ENCODE measurements at places on chromosomes 7 and 10.

DNA sequence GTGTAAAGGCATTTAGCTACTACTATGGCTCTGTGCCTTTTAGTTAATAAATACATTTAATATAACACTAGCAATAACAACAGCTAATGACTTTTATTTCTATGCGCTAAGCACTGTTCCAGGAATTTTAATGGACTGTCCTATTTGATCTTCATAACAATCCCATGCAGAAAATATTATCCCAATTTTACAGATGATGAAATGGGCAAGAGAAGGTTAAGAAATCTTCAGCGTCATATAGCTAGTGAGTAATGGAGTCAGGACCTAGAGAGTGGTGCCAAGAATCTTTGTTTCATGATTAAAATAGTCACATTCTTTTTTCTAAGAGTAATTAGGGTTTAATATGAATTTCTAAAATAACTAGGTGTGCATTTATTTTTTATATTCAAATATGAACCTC lies 32.4 kb downstream of the ACTA2 start:
- no peak for DNase-seq

- no peak for DNase-seq
Observed at GRCh38 chr7:84100866-84101265, 93.7 kb downstream of the SEMA3A start.

DNA sequence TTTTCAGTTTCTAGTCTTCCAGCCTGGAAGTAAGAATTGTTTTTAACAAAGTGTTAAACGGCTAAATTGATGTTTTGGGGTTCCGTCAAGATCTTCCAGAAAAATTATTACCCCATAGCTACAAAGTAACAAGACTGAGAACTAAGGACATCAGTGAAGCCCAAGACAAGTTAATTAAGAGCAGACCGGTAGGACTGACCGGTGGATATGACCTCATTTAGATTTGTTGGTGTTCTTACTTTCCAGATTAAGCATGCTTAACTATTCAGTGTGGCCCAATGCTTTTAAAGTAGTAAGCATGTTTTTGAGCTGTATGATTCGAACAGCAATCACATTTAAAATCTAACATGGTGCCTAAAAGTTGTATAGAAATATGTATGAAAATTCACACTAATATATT lies 73.1 kb upstream of the RPA3 start:
- no peak for DNase-seq

DNA sequence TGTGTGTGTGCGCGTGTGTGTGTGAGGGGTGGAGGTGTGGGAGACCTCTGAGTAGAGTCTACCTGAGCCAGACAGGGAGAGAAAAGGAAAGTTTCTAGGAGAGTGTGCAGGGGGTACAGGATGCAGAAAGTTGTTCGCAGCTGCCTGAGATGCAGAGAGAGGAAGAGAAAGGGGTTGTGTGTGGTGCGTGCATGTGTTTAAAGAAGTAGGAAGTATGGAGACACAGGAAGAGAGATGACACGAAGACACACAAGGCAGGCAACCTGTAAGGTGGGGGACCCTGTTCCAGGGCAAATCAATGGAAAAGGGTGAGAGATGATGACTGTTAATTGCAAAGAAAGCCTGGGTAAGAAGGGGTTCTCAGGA lies 52.2 kb downstream of the C10orf105 start:
- no peak for DNase-seq

DNA sequence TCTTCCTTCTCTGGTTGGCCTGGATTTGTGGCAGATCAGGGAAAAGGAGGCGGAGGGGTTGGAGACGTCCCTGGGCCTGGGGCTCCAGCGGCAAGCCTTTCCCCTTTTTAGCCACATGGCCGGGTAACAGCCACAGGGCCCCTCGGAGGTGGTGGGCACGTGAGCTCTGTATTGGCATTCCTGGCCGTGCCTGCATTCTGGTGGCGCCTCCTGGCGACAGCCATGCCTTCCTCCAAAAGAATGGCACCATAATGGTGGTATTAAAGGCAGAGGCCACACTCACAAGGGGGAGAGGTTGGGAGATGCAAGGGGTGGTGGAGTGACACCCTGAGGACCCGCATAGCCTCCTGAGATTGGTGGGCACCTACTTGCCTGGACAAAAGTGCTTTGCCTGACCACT lies 3.0 kb upstream of the AQP1 start:
- no peak for DNase-seq

GRCh38 chr7:108434010-108434409 lies 22.2 kb downstream of the NRCAM start:
- DNase-seq, result no peak

DNA sequence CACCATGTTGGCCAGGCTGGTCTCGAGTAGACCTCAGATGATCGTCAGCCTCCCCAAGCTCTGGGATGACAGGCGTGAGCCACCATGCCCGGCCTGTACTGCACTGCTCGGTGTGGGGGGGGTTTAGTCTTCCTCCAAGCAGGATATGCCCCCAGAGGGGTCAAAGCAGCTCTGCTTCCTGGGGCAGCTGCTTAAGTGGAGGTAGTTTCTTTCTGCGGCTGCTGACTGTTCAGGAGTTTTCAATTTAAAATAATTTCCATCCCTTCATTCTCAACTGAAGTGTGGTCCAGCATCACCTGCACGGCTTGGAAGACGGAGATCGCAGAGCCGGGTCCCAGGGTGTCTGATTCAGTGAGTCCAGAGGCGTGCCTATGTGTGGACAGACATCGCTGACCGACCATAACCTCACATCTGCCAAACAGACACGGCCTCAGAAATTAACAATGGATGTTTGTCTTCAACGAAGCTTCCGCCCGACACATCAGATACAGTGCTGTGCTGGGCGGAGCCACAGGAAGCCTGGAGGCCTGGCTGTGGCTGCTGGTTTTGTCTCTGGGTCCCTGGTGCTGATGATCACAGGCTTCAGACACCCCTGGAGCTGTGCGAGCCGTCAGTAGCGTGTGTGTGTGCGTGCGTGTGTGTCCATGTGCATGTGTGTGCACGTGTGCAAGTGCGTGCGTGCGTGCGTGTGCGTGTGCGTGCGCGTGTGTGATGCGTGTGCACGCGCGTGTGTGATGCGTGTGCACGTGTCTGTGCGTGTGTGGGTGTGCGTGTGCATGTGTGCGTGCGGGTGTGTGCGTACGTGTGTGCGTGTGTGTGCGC lies 226.5 kb upstream of the PITRM1 start:
- no peak for DNase-seq

DNA sequence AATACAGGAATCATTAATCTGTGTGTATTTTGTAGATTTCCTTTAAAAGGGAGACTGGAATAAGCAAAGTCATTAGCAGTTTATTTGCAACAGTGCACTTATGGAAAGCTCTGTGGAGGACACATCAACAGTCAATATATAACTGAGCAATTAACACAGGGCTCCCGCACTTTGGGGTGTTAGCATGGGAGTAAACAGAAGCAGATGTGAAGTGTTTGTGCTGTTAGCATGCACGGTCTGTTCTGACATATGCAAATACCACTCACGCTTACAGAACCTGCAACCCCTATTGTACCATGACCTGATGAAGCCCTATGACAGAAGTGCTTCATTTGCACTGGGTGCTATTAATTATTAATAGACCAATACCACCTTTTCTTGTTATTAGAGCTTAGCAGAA lies 118.9 kb downstream of the PPP1R3A start:
- no peak for DNase-seq

DNA sequence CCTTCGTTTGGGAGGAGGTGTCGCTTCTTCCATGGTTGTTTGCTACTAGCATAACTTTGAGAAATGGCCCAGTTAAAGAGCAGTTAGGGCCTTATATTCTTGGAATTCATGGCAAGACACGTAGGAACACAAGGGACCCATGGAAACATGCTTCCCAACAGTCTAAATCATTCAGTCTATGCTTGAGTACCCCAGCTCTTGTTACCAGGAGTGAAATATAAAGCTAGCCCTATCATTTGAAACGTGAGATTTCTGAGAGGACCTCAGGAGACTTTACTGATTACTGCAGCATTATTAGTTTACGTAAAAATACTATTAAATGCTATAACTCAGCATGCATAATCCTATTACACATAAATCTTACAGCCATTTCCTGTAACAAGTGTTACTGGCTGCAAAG lies 328.6 kb upstream of the CDC14C start:
- DNase-seq, result no peak

DNA sequence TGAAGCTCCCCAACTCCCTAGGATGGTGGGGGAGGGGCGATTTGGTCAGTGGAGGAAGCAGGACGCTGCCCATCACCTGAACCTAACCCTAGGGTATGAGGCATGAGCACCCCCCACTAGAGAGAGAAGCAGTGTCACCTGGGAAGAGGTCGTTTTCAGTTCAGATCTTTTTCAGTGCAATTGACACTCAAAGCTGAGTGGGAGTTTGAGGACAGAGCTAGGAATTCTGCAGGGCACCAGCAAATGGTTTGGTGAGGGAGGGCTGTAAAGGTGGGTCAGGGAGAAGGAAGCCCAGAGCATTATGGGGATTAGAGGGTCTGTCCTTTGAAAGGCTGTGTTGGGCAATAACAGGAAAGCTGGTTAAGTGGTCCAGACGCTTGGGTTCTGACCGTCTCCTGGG lies 10.9 kb downstream of the BPGM start:
- DNase-seq, result no peak

- peak; percentile 21 for DNase-seq
Observed at GRCh38 chr7:31744294-31744874, 57.4 kb downstream of the PPP1R17 start.

DNA sequence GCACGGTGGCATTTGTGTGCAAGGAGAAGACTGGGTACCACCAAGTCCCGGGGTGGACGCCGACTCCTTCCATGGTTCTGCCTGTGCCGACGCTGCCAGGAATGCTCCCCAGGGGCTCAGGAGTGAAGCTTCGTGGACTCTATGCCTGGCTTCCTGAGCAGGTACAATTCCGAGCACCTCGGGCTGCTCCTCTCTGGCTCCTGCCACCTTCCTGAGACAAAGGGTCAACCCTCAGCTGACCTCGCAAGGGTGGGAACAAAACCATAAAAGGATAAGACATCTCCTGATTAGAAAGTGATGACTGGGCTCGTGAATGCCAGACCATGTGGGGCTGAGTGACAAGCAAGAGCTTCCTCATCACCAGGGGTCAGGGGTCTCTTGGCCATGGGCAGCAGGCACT lies 31.8 kb downstream of the CALML3 start:
- DNase-seq, result no peak

DNA sequence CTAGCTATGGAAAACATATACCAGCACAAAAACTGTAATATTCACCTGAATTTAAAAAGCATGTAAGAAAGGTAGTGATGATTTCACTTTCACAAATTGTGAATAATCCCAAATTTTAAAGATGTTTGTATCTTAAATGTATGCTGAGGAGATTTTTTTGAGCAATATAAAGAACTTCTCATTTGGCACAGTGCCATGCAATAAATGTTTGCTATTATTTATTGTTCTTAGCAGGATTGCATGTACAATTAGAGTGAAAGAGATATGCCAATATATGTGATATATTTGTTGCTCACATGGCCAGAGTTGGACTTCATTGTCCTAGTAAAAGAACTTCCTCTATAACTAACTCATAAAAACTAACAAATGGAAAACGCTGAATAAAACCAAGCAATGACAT lies 895.1 kb upstream of the KCND2 start:
- DNase-seq, result no peak

DNA sequence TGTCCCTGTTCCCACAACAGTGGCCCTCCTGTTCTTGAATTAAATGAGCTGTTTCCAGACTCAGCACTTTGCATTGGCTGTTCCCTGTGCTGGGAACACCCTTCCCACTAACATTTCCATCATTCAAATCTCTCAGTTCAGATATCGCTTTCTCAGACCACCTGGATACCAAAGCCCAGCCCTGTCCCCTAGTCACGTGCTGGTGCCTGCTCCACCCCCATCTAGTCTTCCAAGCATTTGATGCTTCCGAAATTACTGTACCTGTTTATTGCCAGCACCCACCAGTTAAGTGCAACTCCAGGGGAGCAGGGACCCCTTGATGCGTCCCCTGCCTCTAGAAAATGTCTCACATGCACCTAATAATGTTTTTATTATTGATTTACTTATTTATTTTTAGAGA lies 3.0 kb upstream of the SLC29A4 start:
- no peak for DNase-seq

- no peak for DNase-seq
Observed at GRCh38 chr10:132388891-132389432, 8.0 kb upstream of the PWWP2B start.

GRCh38 chr7:85074992-85075391 lies 111.9 kb downstream of the SEMA3D start:
- no peak for DNase-seq

DNA sequence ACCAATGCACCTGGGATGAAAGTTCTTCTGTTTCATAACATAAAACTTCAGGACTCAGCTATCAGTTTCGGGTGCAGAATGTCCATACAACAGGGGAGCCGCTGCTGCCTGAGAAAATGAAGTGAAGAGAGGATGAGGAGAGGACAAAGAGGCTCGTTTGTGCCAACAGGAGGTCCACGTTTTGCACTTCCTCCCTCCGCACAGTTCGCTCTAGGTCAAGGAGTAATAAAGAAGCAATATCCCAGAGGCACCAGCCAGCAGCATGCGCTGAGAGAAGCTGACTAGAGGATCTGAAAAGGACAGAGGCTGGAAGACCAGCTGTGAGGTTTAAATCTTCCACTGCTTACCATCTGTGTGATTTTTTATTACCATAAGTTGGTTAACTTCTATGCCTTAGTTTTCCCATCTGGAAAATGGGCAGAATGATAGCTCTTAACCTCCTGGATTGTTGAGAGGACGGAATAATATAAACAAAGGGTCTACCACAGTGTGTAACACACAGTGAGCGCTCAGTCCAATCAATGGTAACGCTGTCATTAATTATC lies 709 bp downstream of the GPAM start:
- DNase-seq, result no peak

- DNase-seq, result no peak
Observed at GRCh38 chr10:63094405-63094804, 38.7 kb upstream of the NRBF2 start.

- no peak for DNase-seq
Observed at GRCh38 chr10:34739915-34740314, 75.2 kb downstream of the PARD3 start.

DNA sequence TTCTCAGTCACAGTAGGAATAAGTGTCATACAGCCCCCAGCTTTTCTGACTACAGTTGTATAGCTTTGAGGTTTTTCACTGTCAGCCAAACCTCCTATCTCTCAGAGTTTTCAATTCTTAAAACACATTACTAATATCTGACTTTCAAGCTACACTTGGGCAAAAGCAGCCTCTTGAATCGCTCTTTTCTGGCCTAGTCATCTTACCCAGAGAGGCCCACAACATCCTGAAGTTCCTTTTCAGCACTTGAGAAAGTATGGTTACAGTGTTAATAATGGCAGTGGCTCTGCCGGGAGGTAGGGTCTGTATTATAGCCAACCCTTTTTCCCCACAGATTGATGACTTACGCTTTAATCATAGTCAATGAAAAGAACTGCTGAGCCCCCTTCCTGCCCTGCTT lies 181.0 kb downstream of the LRRC4 start:
- peak; percentile 29 for DNase-seq

Measured in stimulated activated CD4-positive, alpha-beta T cell treated with anti-CD3 and anti-CD28 coated beads, Interleukin-2, amount 100 ng/mL, for 24 hours (primary cell).